ENCODE measurements at places on chromosomes 5 and 9.

DNA sequence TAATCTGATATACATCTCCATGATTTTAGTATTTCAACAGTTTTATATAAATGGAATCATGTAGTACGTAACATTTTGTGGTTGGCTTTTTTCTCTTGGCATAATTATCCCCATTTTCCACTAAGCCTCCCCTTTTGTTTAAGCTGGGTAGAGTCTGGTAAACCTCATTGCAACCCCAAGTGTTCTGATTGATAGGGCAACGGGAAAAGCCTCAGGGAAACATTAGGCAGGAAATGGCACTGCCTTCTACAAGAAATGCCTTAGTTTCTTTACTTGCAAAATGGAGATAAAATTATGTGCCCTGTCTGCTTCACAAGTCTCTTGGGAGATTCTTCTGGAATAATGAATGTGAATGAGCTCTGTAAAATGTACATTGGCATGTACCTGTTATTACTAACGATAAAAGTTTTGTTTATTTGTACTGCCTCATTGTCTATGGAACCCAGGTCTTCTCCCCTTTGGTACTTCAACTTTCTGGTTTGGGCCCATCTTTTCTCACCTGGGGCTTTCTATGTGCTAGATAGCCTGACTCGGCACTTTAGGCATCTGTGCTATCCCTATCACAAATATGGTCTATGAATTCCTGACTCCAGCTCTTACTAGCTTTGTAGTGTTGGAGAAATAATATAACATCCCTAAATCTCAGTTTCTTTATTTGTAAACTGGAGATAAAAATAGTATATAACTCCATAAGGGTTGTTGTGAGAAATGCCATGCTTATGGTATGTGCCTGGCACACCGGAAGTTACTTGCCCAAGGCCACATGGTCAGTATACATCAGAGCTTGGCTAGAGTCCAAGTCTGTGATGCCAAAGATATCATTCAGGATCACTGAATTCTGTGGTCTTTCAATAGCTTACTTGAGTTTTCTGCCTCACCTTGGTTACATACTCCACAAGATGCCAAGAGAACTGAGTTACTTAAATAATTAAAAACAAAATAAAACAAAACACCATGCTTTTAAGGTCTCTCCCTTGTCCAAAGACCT lies 48.2 kb upstream of the ZNF169 start:
- DNase-seq: no peak

GRCh38 chr5:95959888-95960666 lies 1.6 kb downstream of the ELL2 start:
- no peak for DNase-seq

DNA sequence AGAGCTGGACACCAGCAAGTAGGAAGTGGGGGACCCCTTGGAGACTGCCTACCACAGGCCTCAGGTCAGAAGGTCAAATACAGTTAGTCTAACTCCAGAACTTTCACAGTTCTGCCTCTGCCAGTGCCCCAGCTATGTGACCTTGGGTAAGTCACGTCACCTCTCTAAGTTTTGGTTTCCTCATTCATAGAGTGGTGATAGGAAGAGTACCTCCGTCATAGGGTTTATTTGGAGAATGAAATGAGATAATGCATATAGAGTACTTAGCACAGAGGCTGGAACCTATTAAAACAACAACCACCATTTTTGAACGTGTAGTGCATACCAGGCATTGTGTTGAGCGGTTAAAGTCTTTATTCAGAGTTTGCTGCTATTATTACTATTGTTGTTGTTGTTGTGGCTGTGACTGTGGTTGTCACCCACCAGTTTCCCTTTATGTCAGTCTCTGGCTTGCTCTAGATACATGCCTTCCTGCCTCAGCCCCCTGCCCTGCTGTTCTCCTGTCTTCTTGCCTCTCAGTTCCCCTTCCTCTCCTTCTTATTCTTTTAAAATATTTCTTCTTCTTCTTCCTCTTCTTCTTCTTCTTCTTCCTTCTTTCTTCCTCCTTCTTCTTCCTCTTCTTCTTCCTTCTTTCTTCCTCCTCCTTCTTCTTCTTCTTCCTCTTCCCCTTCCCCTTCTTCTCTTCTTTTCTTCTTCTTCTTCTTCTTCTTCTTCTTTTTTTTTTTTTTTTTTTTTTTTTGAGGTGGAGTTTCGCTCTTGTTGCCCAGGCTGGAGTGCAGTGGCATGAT lies 67.8 kb downstream of the RALGPS1 start:
- peak; percentile 18 for DNase-seq

DNA sequence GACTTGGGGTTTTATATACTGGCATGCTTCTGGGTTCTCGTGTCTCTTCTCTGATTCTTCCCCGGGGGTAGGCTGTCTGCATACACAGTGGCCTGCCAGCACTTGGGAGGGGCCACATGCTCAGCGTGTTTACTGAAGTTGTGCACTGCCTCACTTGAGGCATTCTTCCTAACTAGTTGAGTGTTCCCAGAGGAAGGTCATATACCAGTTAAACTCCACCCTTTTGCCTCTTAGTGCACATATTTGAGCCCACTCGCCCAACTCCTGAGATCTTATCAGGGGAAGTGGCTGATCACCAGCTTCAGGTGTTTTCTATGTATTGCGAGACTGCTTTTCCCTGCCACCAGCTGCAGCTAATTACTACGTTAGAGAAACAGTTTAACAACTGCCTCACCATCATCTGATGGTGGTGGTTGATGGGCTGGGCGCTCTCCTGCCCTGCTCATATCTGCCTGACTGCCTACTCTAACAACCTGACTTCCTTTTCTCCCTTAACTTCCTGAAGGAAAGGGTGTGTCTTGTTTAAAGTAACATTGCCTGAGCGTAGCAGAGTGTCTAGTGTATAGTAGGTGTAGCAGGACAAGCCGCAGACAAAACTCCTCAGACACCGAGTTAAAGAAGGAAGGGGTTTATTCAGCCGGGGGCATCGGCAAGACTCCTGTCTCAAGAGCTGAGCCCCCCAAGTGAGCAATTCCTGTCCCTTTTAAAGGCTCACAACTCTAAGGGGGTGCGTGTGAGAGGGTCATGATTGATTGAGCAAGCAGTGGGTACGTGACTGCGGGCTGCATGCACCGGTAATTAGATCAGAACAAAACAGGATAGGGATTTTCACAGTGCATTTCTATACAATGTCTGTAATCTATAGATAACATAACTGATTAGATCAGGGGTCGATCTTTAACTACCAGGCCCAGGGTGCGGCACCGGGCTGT lies 60.1 kb upstream of the CLINT1 start:
- DNase-seq: peak; percentile 1

DNA sequence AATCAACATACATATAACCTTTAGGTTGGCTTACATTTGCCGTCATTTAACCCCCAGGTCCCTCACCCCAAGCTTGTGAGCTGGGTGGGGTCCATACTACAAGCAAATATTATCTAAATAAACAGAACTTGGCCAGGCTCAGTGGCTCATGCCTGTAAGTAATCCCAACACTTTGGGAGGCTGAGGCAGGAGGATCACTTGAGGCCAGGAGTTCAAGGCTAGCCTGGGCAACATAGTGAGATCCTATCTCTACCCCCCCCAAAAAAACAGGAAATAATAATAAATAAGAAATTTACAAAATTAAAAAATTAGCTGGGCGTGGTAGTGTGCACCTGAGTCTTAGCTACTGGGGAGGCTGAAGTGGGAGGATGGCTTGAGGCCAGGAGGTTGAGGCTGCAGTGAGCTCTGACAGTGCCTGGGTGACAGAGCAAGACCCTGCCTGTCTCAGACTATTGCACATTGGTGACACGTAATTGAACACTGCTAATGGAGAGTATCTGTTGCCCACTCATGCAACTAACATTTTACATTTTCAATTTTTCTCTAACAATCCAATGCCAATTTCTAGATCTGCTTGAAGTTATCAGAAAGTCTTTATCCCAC lies 18.9 kb downstream of the FNBP1 start:
- DNase-seq: no peak

DNA sequence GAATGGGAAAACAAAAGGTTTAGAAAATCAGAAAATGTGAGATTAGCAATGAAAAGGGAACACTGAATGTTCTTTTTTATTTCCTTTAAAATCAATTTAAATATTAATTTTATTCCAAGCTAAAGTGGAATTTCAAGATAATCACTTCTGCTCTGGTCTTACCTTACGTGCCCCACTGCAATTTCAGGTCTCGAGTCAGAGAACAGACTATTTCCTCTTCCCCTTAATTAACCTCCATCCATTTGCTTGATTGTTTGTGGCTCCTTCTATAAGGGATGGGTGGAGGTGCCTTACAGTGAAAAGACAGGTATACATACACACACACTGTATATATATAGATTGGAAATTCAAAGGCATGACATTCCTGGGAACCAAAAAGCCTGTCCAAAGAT lies 137.1 kb downstream of the SUSD1 start:
- DNase-seq: no peak

Measured in central memory CD4-positive, alpha-beta T cell (primary cell).